ENCODE measurements at places on chromosomes 13 and 19.

DNA sequence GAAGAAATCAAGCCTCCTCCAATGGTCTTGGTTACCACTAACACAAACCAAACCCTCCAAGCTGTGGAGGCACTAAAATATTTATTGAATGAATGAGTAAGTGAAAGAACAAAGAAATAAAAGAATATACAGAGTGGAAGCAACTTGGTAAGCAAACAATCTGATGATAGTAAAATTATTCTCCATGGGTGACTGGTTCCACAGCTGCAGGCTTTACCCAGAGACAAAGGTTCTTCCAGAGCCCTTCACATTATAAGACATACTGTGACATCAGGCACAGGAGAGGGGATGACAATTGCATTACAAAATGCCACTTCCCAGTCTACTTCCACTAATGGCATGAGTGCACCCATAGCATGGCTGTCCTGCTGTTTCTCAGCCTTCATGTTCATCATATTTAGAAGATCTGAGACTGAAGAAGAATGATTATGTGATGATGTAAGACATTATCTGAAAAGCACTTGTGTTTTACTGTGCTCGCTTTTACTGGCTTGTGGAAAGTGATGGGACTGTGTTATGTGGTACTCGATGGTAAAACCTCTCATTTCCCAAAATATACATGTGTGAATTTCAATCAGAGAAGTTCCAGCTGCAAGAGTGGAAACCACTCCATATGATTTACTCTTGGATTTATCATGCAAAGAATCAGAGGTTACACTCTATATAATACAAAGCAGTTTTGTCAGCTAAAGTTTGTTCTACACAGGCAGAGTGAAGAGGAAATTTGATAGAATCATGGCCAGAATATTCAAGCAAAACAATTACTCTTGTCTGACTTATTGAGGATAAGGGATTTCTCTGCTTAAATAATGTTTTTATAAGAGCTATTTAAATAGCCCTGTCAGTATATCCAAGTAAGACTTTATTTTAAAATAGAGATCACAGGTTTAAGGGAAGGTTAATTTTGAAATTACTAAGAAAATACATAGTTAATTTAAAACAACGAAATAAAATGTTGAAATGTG is 220.2 kb upstream of the NBEA start:
- H3K27me3 ChIP-seq, result no peaks in the 10 kb centered on the region
- H3K4me3 ChIP-seq, result no peak overlapping the region
- peaks cover 49% of the 10 kb centered on the region for H3K4me1 ChIP-seq
- H3K27ac ChIP-seq, result no peak overlapping the region
- H3K36me3 ChIP-seq, result peaks cover 4% of the 10 kb centered on the region

DNA sequence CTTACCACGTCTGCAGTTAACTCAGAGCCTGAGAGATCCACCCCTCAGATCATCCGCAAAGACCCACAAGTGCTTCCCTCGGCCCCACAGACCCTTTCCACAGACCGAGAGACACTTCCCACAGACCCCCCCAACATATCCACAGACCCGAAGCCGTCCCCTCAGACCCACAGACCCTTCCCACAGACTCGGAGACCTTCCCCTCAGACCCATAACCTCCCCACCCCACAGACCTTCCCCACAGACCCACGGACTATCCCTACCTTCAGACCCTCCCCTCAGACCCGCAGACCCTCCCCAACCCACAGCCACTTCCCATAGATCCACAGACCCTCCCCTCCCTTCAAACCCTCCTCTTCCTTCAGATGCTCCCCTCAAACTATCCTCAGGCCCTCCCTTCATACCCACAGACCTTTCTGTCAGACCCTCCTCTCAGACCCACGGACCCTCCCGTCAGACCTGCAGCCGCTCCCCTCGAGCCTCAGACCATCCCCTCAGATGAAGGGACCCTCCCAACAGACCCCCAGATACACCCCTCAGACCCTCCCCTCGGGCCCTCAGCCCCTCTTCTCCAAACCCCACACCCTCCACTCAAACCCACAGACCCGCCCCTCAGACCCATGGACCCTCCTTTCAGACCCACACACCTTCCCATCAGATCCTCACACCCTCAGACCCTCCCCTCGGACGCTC is 20.1 kb upstream of the TFDP1 start:
- no peak overlapping the region for H3K4me3 ChIP-seq
- H3K27me3 ChIP-seq, result no peaks in the 10 kb centered on the region
- peaks cover 47% of the 10 kb centered on the region for H3K4me1 ChIP-seq
- DNase-seq, result no peak

DNA sequence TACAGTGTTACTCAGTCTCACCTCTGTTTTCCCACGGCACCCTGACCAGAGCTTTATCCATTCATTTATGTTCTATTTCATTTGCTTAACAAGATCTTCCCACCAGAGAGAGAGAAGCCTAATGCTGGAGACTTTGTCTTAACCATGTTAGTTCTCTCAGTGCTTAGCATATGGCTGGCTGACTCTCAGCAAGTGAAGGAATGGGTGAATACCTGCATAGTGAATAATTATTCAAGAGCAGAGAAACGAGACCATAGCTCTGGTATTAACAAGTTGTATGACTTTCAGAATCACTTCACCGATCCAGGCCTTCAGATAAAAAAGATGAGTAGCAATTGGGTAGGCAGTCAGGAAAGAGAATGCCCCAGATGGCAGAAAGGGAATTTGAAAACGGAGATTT is 686.3 kb downstream of the LIG4 start:
- H3K36me3 ChIP-seq, result no peaks in the 10 kb centered on the region
- H3K4me1 ChIP-seq, result no peaks in the 10 kb centered on the region
- no peak overlapping the region for H3K27ac ChIP-seq
- H3K27me3 ChIP-seq, result no peaks in the 10 kb centered on the region

DNA sequence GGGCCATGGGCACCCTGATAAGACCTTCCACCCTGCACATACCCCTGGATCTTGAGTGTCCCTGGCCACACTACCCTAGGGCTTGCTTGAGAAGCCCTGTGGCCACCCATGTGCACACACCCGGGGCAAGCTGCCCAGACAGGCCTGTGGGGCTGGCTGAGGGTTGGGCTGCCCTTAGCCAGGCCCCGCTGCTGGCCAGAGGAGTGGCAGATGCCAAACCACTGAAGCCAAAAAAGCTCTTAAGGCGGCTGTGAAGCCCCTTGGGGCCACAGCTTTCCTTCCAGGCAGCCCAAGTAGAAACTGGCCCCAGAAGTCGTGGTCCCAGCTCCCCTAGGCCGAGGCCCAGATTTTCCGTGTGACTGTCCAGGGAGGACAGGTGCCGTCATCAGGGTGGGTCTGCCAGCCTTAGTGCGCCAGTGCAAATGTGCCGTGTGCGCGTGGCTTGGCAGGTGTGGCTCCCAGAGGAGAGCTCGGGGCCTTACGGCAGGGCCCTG is 14.8 kb downstream of the CEBPG start:
- no peak overlapping the region for H3K27ac ChIP-seq
- no peak for DNase-seq
- peaks cover 5% of the 10 kb centered on the region for H3K36me3 ChIP-seq
- no peak overlapping the region for H3K4me3 ChIP-seq
- peaks cover 5% of the 10 kb centered on the region for H3K4me1 ChIP-seq
- H3K27me3 ChIP-seq, result peaks cover 4% of the 10 kb centered on the region

DNA sequence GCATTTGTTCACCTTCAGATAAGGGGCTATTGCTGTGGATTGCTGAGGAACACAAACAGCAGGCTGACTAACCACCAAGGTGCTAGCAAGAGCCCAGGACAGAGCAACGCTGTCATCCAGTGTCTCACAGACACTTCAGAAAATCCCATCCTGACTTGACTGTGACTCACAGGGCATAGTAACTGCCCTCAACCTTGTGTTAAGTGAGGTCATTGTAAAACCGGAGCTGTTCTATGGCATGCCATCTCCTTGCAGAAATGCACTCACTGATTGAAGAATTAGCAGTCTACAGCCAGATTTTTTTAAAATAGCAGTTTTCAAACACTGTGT is 51.1 kb downstream of the TNFRSF19 start:
- no peaks in the 10 kb centered on the region for H3K27me3 ChIP-seq
- no peak for DNase-seq
- peaks cover 81% of the 10 kb centered on the region for H3K36me3 ChIP-seq
- no peak overlapping the region for H3K4me3 ChIP-seq

- H3K27ac ChIP-seq, result peak overlapping the region; percentile 41
- DNase-seq, result no peak
- H3K36me3 ChIP-seq, result no peaks in the 10 kb centered on the region
- peaks cover 15% of the 10 kb centered on the region for H3K4me1 ChIP-seq
- H3K4me3 ChIP-seq, result peak overlapping the region; percentile 57
- H3K27me3 ChIP-seq, result peaks cover 6% of the 10 kb centered on the region
Observed at GRCh38 chr13:107721125-107721869, 494.0 kb downstream of the LIG4 start.

GRCh38 chr19:52648336-52649016 is 10.3 kb upstream of the ZNF83 start:
- H3K4me1 ChIP-seq, result no peaks in the 10 kb centered on the region
- no peak for DNase-seq
- H3K27me3 ChIP-seq, result no peaks in the 10 kb centered on the region

- no peak overlapping the region for H3K27ac ChIP-seq
- no peak overlapping the region for H3K4me3 ChIP-seq
- no peaks in the 10 kb centered on the region for H3K36me3 ChIP-seq
- peaks cover 14% of the 10 kb centered on the region for H3K4me1 ChIP-seq
Observed at GRCh38 chr13:77503398-77503797, 32.1 kb upstream of the SCEL start.

- no peak overlapping the region for H3K27ac ChIP-seq
- no peaks in the 10 kb centered on the region for H3K4me1 ChIP-seq
- no peaks in the 10 kb centered on the region for H3K27me3 ChIP-seq
- no peak overlapping the region for H3K4me3 ChIP-seq
- DNase-seq, result no peak
- H3K36me3 ChIP-seq, result no peaks in the 10 kb centered on the region
Observed at GRCh38 chr13:56975647-56976046, 165.1 kb upstream of the PRR20A start.

DNA sequence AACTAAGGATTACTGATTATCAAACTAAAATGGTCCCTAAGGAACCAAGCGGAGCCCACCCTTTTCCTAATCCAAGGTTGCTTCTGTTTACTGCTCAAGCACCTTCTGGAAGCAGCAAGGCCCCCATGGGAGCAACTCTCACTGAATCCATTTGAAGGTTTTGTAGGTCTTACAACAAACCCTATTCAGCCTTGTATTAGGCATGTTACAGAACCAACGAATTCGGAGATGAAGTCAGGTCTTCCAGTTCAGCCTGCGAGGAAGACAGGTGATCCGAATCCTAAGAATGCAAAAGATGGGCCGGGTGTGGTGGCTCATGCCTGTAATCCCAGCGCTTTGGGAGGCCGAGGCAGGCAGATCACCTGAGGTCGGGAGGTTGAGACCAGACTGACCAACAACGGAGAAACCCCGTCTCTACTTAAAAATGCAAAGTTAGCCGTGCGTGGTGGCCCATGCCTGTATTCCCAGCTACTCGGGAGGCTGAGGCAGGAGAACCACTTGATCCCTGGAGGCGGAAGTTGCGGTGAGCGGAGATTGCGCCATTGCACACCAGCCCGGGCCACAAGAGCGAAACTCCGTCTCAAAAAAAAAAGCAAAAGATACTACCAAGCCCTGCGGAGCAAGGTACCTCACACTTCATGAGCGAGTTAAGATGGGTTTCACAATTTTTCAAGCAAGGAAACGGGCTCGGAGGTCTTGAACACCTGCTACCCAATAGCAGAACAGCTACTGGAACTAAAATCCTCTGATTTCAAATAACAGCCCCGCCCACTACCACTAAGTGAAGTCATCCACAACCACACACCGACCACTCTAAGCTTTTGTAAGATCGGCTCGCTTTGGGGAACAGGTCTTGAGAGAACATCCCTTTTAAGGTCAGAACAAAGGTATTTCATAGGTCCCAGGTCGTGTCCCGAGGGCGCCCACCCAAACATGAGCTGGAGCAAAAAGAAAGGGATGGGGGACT is 609 bp downstream of the ZAR1L start:
- H3K4me3 ChIP-seq, result peak overlapping the region; percentile 91
- no peak for DNase-seq
- peak overlapping the region; percentile 99 for H3K27ac ChIP-seq
- H3K27me3 ChIP-seq, result peaks cover 4% of the 10 kb centered on the region
- H3K36me3 ChIP-seq, result peaks cover 12% of the 10 kb centered on the region

GRCh38 chr13:85853161-85853894 is 54.1 kb upstream of the SLITRK6 start:
- H3K36me3 ChIP-seq, result no peaks in the 10 kb centered on the region
- no peak overlapping the region for H3K4me3 ChIP-seq
- H3K27ac ChIP-seq, result no peak overlapping the region
- DNase-seq, result no peak
- no peaks in the 10 kb centered on the region for H3K27me3 ChIP-seq

DNA sequence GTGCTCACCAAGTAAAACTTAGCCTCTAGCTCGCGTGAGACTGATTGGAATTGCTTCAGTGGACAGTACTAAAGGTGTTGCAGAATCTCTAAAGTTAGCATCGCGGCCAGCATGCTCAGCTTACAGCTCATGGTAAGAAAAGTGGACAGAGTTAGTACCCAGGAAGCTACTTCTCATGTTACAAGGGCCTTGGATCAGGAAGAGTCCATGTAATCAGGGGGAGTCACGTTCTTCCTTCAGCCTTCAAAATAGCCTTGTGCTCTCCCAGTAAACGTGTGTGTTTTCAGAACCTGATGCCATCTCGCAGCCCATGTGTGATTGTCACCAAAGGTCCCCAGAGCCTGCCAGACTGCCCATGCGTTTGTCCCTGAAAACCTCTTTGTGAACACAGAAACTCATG is 195.8 kb upstream of the RNF113B start:
- H3K36me3 ChIP-seq, result peaks cover 95% of the 10 kb centered on the region
- H3K4me1 ChIP-seq, result peaks cover 56% of the 10 kb centered on the region
- peak overlapping the region; percentile 99 for H3K27ac ChIP-seq
- DNase-seq, result peak; percentile 29

- no peaks in the 10 kb centered on the region for H3K4me1 ChIP-seq
- no peak overlapping the region for H3K4me3 ChIP-seq
- no peak for DNase-seq
- no peaks in the 10 kb centered on the region for H3K36me3 ChIP-seq
- peaks cover 10% of the 10 kb centered on the region for H3K27me3 ChIP-seq
Observed at GRCh38 chr13:25455146-25455545, 83.4 kb downstream of the ATP8A2 start.

DNA sequence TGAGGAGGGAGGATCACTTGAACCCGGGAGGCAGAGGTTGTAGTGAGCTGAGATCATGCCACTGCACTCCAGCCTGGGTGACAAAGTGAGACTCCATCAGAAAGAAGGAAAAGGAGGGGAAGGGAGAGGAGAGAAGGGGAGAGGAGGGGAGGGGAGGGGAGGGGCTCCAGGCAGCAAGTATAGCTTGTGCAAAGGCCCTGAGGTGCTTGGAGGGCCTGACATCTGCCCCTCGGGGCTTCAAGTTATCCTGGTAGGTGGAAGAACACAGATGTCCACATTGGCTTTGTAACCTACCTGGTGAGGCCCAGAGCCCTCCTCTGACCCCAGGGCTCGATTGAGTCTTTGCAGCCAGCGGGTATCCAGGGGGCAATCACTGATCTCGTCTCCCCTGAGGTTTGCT is 11.5 kb upstream of the ZNRF4 start:
- no peak overlapping the region for H3K27ac ChIP-seq
- no peaks in the 10 kb centered on the region for H3K36me3 ChIP-seq
- DNase-seq, result no peak
- H3K4me1 ChIP-seq, result no peaks in the 10 kb centered on the region
- H3K27me3 ChIP-seq, result peaks cover 30% of the 10 kb centered on the region

Measured in nephron progenitor cell (in vitro differentiated cells).